GM13976 (cell line): ENCODE measurements at places on chromosomes 4 and X.

- no peak for DNase-seq
Observed at GRCh38 chr4:147539959-147540358, 59.1 kb downstream of the EDNRA start.

- no peak for DNase-seq
Observed at GRCh38 chr4:154009191-154009590, 220.3 kb upstream of the SFRP2 start.

DNA sequence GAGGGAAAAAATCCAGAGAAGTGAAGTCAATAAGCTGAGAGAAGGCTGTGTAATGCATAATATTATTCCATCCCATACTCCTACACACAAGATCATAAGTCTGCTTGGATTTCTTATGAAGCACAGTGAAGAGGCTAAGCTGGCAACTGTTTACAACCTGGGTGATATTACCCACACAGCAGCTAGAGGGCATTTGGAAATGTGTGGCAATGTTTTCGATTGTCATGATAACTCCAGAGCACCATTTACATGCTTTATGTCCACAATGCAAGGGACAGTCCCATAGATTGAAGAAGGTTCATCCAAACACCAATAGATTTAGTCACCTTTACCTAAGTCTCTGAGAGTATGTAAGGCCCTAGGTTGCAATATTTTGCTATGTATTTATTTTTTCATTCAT is 412.2 kb downstream of the PPP3CA start:
- no peak for DNase-seq

GRCh38 chrX:134718966-134719317 is 60.7 kb upstream of the PLAC1 start:
- no peak for DNase-seq

DNA sequence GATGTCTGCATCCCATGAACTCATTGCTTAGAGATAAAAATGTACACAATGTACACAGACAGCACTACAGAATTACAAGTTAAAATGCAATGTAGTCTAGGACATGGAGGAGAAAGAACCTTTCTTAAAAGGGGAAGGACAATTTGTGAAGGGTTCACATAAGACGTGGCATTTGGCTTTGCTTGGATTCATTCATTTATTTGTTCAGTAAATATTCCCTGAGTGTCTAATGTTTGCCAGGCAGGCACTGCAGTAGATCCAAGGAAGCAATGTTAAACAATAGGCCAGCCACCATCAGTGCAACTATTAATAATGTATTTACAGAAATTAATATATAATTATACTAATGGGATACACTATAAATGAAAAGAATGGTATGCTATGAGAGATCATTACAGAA is 94.4 kb downstream of the GRIA2 start:
- no peak for DNase-seq

DNA sequence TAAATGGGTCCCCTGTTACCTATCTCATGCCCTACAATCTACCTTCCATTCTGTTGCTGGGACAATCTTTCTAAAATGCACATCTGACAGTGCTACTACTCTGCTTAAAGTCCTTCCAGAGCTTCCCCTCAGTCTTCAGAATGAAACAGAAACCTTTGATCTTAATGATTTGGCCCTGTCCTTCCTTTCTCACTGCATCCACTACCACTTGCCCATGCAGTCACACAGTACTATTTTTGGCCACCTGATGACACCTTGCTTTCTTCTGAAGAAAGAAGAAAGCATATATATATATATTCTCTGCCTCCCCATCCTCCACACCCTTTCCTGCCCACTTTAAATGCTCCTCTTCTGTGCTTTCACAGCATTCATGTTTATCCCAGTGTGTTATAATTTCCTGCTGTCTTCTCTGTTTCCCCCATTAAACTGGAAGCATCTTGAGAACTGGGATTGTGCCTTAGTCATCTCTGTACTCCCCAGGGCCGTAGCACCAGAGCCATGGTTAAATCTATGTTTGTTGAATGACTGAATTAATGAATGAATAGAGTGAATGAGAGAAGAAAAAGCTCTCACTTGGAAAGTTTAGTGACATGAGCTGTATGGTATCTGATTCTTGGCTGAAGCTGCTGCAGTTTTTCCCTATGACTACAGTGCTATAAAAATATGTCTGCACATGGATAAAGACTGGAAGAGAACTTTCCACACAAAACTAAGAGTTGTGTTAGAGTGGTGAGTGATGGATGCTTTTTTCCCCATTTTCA is 56.2 kb downstream of the RTL9 start:
- peak; percentile 29 for DNase-seq

- peak; percentile 18 for DNase-seq
Observed at GRCh38 chr4:164876700-164877324, at the start of gene APELA. APELA (plus strand) TSS chr4:164877178; CDS start chr4:164877332, 154 bp downstream.

DNA sequence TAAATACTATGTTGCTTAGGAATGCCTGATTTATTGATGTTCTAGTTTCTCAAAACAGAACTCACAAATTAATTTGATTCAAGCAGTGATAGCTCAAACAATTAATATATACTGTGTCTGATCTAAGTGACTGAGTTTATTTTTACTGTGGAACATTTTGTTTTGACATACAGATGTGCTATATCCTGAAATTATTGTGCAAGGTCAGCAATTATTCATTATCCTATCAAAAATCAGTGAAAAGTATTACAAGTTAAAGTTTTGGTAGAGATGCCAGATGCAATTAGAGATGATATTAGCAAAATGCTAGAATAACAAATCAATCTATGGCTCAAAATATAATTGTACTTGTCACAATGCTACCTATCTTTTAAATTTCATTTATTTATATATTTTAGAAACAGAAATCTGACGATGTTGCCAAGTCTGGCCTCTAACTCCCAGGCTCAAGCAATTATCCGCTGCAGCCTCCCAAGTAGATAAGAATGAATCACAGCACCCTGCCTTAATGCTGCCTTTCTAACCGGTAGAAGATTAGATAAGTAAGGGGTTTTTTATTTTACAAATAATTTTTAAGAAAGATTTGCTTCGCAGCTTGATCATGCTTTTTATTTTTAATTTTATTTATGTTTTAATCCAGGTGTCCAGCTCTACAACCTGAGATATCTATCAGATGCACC is 825.5 kb upstream of the NDST4 start:
- no peak for DNase-seq

GRCh38 chr4:94673961-94674360 is 83.8 kb upstream of the BMPR1B start:
- DNase-seq = no peak

DNA sequence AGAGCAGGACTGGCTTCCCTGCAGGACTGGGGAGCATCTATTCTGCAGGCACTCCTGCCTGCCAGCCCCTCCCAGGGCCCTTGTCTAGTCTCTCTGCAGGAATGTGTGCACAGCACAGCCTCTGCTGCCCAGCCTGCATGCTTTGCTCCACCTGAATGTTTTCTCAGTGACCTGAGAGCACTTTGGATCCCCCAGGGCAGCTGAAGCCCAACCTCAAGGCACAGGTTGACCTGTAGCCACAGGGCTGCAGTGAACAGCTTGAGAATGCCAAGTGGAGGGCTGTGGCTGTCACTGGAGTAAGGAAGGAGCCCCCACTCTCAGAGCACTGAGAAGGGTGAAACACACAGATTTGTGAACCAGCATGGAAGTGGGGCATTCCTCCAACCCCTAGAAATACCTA is 760.2 kb downstream of the STIM2 start:
- DNase-seq = no peak

- DNase-seq = no peak
Observed at GRCh38 chr4:150886597-150886996, 128.5 kb downstream of the LRBA start.

DNA sequence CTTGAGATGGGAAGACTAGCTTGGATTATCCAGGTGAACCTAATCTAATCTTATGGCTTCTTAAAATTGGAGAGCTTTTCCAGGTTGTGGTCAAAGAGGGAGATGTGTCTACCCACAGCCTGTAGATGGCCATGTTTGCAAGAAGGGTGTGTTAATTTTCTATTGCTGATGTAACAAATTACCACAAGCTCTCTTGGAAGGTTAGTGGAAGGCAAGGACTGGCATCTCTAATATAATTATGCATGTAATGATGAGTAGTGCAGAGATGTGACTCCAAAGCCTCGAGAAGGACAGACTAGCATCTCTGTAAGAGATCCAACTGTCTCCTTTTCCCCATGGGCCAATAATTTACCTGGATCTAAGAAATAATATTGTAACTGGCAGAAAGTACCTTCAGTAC is 3.2 kb upstream of the ADH1B start:
- no peak for DNase-seq

GRCh38 chr4:20109391-20109790 is 142.3 kb upstream of the SLIT2 start:
- no peak for DNase-seq

DNA sequence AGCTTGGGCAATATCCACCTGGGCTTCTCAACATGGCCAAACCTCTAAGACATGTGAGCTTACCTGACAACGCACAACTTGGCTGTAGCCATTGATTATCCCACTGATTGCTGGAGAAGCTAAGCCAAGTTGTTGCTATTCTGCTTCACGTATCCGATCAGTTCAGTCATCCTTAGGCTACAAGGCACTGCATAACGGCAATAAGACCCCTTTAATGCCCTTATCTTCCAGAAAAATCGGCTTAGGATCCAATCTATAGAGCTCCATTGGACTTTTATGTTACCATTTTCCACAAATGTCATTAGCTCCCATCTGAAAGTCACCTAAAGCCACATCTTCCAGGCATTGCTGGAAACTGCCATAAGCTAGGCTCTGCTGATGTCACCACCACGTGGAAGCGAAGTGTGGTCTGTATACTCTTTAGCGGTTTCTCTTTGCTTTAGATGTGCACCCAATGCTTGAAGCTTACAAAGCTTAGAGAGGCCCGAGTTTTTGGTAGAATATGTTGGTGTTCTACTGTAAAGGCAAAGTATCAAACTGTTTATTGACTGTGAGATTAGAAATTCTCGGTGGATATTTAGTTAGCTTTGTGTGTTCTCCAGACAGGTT is 163.1 kb downstream of the CPE start:
- DNase-seq = no peak

- no peak for DNase-seq
Observed at GRCh38 chrX:124719060-124719459, 372.7 kb downstream of the SH2D1A start.

DNA sequence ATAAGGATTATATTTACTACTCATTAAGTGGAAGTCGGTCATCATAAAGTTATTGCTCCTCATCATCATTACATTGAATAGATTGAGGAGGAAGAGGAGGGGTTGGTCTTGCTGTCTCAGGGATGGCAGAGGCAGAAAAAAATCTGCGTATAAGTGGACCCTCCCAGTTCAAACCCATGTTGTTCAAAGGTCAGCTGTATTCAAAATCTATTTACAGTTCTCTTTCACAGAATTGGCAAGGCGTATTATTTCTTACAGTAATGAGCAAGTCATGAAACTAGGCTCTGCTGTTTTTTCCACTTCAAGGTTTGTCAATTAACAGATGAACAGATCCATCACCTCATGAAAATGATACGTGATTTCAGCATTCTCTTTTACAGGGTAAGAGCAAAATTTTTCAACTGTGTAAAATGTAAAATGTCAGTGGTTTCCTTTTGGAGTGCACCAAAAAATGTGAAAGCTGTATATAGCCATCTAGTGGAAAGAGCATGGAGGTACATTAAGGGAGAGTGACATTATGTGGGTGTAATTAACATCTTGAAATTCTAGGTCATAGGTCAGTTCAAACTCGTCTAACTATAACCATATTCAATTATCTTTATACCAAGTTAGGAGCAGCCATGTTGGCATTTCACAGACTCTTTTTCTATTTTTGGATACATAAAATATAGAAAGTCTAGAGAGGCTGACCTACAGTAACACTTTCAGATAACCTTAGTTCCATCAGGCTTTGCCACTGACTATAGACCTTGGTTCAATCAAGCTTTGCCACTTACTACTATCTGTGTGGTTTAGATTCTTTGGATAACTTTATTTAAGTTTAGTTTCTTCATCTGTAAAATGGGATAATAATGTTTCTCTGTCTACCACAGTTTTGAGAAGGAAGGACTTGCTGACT is 30.1 kb downstream of the NEIL3 start:
- peak; percentile 39 for DNase-seq

GRCh38 chr4:170691168-170691567 is 601.4 kb upstream of the AADAT start:
- no peak for DNase-seq

DNA sequence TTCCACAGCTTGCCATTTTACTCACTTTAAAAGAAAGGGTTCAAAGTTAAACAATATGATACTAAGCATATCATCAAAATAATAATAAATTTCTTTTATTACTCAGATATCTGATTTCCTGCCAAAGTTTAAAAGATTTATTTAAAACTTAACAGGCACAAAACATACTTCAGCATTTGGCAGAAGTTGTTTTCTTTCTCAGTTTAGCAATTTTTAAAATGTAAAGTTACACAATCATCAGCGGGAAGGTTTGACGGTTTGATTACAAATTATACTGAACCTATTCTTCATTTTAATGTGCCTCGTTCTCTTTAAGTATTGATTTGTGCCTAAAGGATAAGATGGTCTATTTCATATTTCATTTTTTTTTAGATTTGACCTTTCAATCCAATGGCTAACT is 227.2 kb downstream of the APBB2 start:
- no peak for DNase-seq

GRCh38 chrX:44785652-44786051 is 58.2 kb upstream of the DUSP21 start:
- no peak for DNase-seq

GRCh38 chr4:17324386-17324830 is 187.5 kb downstream of the QDPR start:
- DNase-seq = peak; percentile 25

- DNase-seq = no peak
Observed at GRCh38 chr4:85486425-85487086, 11.6 kb downstream of the ARHGAP24 start.

DNA sequence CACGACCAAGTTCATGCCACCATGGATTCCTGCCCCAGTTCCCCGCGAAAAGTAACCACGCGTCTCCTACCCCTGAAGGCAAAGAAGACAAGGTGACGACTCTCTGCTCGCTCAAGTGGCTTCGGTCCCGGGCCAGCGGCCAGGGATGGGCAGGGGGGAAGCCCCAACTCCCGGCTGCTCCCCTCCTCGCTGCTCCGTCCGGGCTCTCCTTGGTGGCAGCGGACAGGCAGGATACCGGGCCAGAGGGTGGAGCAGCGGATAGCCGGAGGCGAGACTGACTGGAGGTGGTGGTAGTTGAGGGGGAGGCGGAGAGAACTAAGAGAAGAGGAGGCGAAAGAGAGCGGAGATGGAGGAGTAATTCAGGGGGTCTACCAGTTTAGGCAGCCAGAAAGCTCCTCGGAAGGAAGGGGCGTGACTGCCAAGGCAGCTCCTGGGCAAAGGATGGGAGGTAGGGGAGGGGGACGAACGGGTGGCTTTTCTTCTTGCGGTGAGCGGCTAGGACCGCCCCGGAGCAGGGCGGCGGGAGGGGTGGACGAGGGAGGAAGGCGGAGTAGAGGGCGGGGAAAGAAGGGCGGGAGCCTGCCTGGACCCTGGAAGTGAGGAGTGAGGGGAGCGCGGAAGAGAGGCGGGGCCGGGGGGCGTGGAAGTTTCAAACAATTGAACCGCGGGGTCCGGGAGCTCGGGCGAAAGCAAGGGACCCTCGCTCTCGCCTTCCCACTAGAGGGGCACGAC is at the start of gene AMOT:
AMOT (minus strand) TSS at position 450 of the 732 bp plus-strand sequence. CDS start 17,705 bp downstream, outside the sequence.
- peak; percentile 64 for DNase-seq

DNA sequence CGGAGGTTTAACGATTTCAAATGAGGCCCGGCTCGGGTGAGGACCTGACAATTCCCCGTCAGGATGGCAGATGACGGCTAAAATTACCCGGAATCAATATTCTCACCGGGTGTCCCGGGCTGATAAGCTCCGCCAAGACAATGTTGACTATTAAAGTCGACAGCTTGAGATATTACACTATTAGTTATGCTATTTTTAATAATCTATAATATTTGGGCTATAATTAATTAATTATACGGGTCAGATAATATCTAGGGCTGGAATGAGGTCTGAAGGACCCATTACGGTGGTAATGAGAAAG is 9.4 kb upstream of the NKX1-1 start:
- no peak for DNase-seq
